ENCODE measurements at places on chromosomes 1 and 21.

GRCh38 chr1:99445486-99445885 is 181.2 kb downstream of the PLPPR4 start:
- DNase-seq = no peak

- DNase-seq = no peak
These were observed 81.1 kb downstream of the LHX4 start for GRCh38 chr1:180311011-180311730.

- peak; percentile 75 for DNase-seq
These were observed 208.2 kb upstream of the TMEM51 start for GRCh38 chr1:14945132-14946010.

DNA sequence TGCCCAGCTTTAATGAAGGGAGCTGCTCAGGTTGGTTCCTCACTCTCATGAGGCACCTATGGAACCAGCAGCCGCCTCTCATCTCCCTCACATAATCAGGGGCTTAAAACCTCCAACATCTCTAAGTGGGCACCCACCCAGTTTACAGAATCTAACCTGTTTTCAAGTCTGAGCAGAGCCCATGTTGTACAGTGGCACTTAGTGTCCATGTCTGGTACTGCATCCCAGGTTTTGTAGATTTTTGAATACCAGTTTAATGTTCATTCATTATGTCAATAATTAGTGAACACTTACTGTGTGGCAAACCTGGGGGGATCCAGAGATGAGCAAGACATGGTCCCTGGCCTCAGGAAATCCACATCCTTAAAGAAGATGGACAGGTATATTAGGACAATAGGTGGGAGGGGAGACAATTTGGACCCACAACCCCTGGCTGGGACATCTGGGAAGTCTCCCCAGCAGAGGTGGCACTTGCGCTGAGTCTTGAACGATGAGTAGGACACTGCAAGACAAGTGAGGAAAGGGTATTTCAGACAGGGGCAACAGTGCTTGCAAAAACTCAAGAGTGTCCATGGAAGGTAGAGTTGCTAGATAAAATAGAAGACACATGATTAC is 83.3 kb downstream of the LACTBL1 start:
- DNase-seq = no peak

DNA sequence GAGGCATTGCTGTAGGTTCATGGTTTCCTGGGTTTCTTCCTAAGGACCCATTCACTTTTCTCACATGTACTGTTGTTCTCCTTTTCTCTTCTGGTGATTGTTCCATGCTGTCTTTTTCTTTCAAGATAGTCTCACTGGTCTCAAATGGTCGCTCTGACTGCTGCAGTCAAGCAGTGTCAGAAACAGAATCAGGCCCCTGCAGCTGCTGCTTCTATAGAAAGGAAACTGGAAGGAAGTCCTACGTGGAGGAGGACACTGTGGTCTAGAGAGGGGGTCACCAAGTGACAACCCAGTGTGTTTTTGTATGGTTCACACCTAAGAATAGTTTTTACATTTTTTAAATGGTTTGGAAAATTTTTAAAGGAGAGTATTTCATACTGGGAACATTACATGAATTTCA is 2.4 kb downstream of the NECAP2 start:
- no peak for DNase-seq

DNA sequence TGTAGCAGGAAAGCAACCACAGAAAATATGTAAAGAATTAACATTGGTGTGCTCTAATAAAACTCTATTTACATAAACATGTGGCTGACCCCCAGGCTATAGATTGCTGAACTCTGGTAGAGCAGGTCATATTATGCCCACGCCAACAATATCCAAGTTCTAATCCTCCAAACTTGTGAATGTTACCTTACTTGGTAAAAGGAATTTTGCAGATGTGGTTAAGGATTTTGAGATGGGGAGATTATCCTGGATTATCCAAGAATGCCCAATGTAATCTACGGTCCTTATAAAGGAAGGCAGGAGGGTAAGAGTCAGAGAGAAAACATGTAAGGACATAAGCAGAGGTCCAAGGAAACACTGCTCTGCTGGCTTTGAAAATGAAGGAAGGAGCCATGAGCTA is 201.0 kb downstream of the USH2A start:
- no peak for DNase-seq

DNA sequence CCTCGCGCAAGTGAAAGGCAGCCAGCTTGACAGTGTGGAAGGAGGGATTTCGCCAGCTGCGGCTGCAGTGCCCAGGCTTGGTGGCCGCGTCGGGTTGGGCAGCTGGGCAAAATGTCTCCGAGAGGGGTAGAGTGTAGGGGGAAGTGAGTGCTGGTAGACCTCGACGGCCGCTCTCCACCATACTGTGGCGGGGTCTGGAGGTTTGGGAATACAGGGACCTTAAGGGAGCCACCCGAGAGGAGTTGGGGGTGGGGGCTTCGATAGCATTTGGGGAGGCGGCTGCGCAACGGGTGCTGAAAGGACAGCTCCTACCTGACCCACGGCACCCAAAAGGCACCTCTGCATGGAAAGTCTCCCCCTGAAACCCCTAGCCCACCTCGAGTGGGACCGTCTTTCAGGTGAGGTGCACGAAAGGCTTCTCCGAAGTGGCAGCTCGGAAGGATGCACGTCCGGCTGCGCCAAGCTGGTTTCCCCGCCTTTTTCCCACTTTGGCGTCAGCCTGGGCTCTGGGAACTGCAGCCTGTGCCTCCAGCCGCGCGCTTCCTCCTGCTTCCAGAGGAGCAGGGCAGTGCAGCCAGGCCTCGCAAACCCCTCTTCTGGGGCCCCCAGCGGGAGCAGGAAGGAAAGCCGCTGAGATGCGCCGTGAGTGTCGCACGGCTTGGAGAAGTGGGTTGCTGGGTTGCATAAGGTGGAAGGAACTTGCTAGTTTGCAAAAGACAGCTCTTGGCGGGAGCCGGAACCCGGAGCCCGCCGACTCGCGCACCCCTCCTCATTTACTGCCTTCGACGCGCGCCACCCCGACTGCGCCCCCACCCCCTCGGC is 531 bp upstream of the HMGN2 start:
- peak; percentile 63 for DNase-seq

DNA sequence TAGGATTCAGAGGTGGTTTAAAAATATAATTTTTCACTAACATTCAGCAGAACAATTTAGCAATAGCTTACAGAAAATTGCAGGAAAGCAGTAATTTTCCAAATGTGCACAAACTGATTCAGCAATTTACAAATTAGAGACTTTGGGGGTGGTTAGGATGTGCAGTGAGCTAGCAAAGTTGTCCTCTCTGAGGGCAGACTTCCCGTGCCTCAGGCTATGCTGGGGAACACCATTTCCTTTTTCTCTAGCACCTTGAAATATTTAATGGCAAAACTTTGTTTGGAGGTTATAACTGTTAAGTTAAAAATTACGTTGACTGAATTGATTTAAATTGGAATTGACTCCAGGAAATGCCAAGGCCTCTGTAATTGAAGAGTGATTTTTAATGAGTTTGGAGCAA is 258.9 kb downstream of the PTBP2 start:
- no peak for DNase-seq

- DNase-seq = no peak
These were observed 93.7 kb downstream of the MIS18A start for GRCh38 chr21:32185103-32185502.

GRCh38 chr1:9825093-9826074 is 1.6 kb upstream of the CLSTN1 start:
- DNase-seq = no peak

DNA sequence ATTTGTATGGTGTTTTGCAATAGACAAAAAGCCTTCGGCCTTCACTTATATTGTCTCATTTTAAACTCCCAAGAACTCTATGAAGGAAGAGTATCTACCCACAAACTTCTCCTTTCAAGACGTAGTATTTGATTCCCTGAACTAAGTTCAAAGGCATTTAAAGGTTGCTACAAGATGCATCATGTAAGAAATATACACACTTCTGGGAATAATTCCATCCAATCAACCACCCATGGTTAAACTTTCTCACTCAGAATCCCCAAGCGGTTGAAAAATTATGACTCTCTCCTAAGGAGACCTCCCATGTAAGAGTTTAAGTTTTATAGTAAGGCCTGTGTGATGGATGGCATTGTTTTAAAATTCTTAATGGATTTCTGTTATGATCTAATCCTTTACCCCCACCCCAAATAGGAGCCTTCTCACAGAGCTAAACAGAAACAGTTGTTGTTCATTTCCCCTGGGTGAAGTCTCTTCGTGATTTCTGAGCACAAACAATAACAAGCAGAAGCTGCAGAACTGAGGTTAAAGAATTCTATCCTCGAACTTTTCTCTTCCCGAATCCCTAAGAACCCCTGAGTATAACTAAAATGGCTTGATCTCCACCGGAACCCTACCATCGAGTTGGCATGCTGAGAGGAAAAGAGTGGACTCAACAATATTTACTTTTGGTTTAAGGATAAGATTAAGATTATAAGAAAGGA is 185.0 kb downstream of the TGFBR3 start:
- no peak for DNase-seq

- DNase-seq = no peak
These were observed 462.8 kb upstream of the NFIA start for GRCh38 chr1:60619581-60619980.

DNA sequence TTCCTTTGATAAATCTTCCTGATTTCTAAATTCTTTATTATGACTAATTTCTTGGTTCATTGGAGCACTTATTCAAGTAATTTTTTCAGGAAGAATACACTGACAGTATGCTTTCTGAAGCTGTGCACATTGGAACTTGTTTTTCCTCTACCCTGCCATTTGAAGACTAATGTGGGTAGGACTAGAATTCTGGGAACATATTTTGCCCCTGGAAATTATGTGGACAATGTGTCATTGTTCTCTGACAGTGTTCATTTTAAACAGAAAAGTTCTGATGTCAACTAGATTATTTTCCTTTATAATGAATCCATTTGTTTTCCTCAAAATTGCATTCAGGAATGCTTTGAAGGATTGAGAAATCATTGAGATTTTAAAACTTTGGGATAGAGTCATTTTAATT is 34.8 kb upstream of the ST6GALNAC5 start:
- DNase-seq = no peak

GRCh38 chr1:69747207-69747606 is 179.5 kb downstream of the LRRC7 start:
- no peak for DNase-seq

GRCh38 chr1:64886877-64887276 is 79.5 kb downstream of the JAK1 start:
- no peak for DNase-seq

- DNase-seq = no peak
These were observed 255.9 kb upstream of the SNX7 start for GRCh38 chr1:98405581-98406074.

DNA sequence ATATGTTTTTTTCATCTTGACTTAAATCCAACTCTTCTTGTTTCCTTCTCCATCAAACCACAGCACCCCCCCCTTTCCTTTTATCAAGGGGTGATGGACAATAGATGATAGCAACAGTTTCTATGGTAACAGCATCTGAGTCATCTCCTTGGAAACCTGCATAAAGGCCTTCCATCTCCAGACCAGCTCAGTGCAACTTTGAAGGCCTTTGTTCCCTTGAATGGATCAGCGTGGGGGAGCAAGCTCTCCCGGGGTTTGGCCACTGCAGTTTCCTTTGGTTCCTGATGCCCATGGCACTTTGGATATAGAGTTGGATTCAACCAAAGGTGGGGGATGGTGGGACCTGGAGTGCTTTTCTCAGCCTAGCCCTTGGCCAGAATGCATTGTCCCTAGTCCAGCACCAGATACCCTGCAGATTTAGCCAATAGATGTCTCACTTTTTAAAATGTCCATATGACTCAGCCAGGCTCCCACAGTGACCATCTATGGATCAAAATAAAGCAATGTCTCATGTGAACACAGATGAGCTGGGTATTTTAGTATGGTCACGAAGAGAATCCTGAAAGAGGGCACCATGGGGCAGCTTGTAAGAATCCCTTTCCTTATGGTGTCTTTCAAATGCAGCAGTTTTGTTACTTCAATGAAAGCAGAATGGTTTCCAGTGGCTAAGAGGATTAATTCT is 127.7 kb downstream of the SPATA46 start:
- no peak for DNase-seq

DNA sequence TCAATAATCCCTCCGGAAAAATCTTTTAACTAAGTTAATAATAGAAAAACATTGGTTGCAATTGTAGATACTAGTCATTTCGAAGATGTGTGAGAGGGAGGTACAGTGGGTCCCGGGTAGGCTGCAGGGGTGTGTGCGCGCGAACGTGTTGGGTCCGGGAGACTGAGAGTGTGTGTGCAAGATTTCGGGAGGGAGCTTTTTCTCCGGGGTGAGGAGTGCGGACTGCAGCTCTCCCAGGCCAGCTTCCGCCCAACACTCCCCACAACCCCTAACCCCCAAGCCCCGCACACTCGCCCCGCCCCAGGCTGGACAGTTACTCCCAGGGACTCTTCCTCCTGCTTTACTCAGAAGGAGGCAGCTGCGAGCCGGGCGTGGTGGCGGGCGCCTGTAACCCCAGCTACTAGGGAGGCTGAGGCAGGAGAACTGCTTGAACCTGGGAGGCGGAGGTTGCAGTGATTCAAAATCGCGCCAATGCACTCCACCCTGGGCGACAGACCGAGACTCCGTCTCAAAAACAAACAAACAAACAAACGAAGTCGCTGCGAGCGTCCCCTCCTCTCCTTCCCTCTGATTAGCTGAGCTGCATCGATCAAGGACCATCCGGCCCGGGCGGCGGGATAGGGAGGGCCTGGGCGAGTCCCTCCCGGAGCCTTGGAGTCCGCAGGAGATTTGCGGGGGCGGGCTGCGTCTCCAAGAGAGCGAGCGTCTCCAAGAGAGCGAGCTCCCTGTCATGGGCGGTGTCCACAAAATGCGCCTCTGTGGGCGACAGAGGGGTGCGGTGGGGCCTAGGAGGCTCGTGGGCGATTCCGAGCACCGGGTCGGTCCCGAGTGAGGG is 28.3 kb upstream of the PPM1J start:
- no peak for DNase-seq

GRCh38 chr1:113742515-113742914 is 16.8 kb downstream of the PHTF1 start:
- DNase-seq = no peak

Measured in right renal cortex interstitium (tissue), 3 donors.